Endothelial cell (in vitro differentiated cells): ENCODE measurements at places on chromosomes 12 and 14.

GRCh38 chr12:7498809-7499208 lies 4.8 kb downstream of the CD163 start:
- peaks cover 5% of the 10 kb centered on the region for H3K4me1 ChIP-seq
- H3K27ac ChIP-seq, result no peak overlapping the region
- H3K36me3 ChIP-seq, result no peaks in the 10 kb centered on the region
- H3K27me3 ChIP-seq, result no peaks in the 10 kb centered on the region
- DNase-seq, result no peak
- H3K4me3 ChIP-seq, result no peak overlapping the region

GRCh38 chr12:113226696-113227568 lies 5.7 kb downstream of the TPCN1 start:
- no peak overlapping the region for H3K4me3 ChIP-seq
- no peak overlapping the region for H3K27ac ChIP-seq
- peaks cover 4% of the 10 kb centered on the region for H3K27me3 ChIP-seq
- peaks cover 17% of the 10 kb centered on the region for H3K4me1 ChIP-seq
- DNase-seq, result no peak

- no peak overlapping the region for H3K4me3 ChIP-seq
- H3K27ac ChIP-seq, result peak overlapping the region; percentile 27
- DNase-seq, result no peak
- H3K27me3 ChIP-seq, result peaks cover 2% of the 10 kb centered on the region
Measured at GRCh38 chr12:80838024-80838658, 99.6 kb downstream of the LIN7A start.

DNA sequence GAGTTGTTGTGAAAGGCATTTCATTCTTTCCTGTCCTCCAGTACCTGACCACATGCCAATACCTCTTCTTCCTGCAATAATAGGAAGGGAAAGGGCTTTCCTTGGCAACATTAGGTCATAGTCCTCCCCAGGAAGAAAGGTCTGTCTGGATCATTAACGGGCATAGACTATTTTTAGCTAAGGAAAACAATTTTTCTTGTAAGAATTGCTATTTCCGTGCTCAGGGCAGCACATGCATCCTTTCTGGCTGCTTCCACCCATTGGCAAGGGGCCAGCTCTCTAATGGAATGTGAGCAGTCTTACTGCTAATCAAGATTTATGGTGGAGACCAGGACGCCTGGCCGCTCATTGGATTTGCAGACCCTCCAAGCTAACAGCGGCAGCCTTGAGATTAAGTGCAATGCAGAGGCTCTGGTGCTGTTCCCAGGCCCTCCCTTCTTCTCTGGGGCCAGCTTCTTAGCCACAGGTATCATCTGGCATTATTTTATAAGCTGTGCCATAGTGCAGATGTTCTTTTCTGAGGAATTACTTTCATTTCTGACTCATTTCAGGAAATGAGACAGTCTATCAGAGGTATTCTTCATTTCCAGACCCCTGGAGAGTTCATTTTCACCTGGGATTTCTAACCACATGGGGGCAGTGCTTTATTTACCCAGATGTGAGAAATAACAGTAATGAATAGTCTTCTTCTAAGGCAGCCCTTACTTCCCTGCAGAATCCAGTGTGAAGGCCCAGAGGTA lies 52.9 kb downstream of the ANO6 start:
- peaks cover 2% of the 10 kb centered on the region for H3K27me3 ChIP-seq
- H3K36me3 ChIP-seq, result peaks cover 4% of the 10 kb centered on the region
- H3K4me3 ChIP-seq, result peak overlapping the region; percentile 43
- peaks cover 38% of the 10 kb centered on the region for H3K4me1 ChIP-seq

- no peak for DNase-seq
- no peaks in the 10 kb centered on the region for H3K36me3 ChIP-seq
- peaks cover 2% of the 10 kb centered on the region for H3K27me3 ChIP-seq
- H3K27ac ChIP-seq, result no peak overlapping the region
Measured at GRCh38 chr14:71799841-71800240, 132.4 kb upstream of the RGS6 start.

- H3K27ac ChIP-seq, result no peak overlapping the region
- peaks cover 6% of the 10 kb centered on the region for H3K27me3 ChIP-seq
- peaks cover 8% of the 10 kb centered on the region for H3K36me3 ChIP-seq
- H3K4me3 ChIP-seq, result no peak overlapping the region
- H3K4me1 ChIP-seq, result no peaks in the 10 kb centered on the region
Measured at GRCh38 chr12:126156806-126157574, 1091.8 kb downstream of the AACS start.

DNA sequence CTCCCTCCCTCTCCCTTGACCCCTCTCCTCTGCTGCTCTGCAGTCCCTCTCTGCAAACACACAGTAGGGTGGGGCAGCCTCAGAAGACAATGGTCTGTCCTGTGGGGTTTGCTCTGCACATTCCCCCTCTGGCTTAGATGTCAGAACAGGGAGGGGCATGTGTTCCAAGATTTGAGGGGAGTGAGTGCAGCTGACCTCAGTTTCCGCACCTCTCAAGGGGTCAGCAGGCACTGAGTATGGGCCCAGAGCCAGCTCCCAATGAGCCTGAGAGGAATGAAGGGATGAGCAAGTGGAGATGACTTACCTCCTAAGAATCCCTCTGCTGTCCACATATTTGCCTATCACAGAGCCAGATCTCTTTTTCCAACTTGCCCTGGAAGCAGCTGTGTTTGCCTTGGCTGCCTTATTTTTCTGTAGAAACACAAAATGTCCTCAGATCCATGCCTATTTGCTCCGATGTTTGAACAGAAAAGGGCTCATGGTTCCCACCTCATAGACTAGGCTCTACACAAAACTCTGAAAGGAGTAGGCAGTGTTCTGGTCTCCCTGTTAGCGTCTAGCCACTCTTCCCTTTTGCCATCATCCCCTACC lies 111.4 kb downstream of the CRACR2A start:
- H3K27ac ChIP-seq, result no peak overlapping the region
- H3K4me1 ChIP-seq, result peaks cover 8% of the 10 kb centered on the region
- no peak for DNase-seq

DNA sequence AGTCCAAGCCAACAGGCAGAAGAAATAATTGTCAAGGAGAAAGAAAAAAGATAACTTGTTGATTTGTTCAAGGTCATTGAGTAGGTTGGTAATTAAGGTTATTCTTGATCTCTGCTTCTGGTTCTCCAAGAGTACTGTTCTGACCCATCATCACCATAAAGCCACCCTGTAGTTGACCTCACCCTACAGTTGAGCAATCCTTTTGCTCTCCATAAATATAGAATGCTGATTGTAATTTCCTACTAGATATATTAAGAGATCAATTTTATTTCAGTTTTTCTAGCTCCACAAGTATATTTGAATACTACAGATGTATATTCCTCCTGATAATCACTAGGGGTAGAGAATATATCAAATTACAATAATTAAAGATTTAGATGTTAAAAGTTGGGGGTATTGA lies 350.5 kb upstream of the PDE3A start:
- no peak for DNase-seq
- H3K4me1 ChIP-seq, result peaks cover 9% of the 10 kb centered on the region
- H3K36me3 ChIP-seq, result no peaks in the 10 kb centered on the region

DNA sequence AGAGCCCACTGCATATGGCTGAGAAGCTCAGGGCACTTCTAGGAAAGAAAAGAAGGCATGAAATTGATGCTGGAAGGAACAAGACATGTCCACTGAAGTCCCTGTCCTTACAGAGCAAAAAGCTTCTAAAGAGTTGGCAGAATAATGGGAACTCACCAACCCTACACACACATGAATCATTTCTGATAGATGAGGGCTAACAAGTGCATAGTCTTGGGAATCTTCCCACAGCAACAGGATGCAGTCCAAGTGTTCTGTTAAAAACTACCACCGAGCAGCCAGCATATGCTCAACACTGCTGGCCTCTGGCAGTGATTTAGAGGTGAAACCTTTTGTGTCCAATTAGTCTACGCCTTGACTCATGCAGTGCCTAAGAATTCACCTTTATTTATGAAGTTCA lies 44.8 kb downstream of the RHOJ start:
- peak overlapping the region; percentile 47 for H3K4me3 ChIP-seq
- H3K27ac ChIP-seq, result no peak overlapping the region
- H3K36me3 ChIP-seq, result peaks cover 44% of the 10 kb centered on the region
- H3K4me1 ChIP-seq, result peaks cover under 1% of the 10 kb centered on the region
- no peak for DNase-seq
- H3K27me3 ChIP-seq, result no peaks in the 10 kb centered on the region

DNA sequence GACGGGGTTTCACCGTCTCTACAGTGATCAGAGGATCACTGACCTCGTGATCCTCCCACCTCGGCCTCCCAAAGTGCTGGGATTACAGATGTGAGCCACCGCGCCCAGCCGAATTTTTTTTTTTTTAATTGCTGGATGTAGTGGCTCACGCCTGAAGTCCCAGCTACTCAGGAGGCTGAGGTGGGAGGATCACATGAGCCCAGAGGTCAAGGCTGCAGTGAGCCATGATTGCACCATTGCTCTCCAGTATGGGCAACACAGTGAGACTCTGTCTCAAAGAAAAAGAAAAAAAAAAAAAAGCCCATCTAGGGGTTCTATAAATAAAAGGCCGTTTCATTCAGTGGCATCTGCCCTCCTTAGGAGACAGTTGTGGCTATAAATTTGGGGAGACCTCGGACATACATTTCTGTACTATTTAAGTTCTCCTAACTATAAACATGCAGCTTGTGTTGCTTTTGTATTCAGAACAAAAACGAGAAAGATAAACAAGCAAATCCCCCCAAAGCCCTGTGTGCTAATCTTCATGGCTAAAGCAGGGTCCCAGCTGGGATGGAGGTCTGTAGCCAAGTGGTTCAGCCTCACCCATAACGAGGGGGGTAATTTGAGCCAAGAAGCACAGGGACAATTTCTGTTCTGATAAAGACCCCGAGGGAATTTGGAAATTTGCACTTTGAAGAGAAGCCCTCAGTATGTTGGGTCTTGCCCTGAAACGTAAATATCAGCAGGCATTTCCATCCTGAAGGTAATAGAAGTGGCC lies 35.0 kb upstream of the BCL7A start:
- no peaks in the 10 kb centered on the region for H3K36me3 ChIP-seq
- H3K27ac ChIP-seq, result no peak overlapping the region
- no peaks in the 10 kb centered on the region for H3K4me1 ChIP-seq
- no peak for DNase-seq

DNA sequence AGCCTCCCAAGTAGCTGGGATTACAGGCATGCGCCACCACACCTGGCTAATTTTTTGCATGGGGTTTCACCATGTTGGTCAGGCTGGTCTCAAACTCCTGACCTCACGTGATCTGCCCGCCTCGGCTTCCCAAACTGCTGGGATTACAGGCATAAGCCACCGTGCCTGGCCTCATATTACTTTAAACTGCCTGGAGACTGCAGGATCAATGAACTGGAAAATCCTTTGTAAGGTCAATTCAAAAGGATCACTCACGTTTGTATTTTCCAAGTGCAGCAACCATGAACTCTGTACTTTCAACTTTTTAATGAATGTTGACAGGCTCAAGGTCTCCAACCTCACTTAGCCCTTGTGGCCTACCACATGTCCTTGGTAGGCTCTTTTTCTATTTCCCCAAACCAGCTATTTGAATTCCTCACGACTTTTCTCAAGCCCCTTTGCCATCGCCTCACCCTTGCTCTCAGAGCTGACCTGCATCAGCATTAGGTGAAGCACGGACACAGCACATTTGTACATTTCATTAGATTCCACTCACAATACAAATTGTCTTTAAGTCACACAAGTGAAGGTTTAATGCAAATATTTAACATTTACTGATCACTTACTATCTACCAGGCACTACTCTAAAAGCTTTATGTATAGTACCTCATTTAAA lies 42.2 kb upstream of the GCH1 start:
- H3K27ac ChIP-seq, result no peak overlapping the region
- H3K36me3 ChIP-seq, result peaks cover 8% of the 10 kb centered on the region
- no peaks in the 10 kb centered on the region for H3K4me1 ChIP-seq
- no peak overlapping the region for H3K4me3 ChIP-seq
- H3K27me3 ChIP-seq, result no peaks in the 10 kb centered on the region
- no peak for DNase-seq

DNA sequence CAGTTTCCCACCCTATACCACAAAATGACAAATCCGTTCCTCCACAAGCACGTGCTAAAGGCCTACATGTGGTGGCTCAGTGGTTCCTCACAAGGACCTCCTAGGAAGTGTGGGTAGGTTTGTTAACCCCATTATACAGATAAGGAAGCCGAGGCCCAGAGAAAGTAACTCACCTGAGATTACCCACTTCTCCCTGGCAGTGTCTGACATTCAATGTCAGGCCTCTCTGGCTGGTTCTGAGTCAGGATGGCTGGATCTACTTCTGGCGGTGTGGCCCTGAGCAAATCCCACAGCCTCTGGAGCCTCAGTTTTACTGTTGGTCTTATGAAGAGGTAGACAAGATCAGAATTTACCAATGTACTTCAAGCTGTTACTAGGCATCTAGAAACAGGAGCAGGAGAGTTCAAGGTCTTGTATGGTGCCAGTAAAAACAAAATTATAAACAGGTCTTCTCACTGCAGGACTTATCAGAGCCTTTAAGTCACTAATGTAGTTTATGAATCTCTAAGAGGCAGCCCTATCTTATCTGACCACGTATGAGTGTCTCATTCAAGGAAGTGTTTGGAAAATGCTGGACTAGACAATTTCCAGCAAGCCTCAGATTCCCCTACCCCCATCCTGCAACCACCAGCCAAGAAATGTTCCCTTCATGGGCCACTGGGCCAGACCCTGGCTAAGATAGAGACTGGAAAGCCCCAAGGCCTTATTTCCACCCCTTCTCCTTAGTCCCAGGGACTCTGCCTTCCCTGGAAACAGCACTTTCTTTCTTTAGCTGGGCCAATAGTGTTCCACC lies 4.2 kb downstream of the HSPB8 start:
- peaks cover 11% of the 10 kb centered on the region for H3K4me1 ChIP-seq
- H3K36me3 ChIP-seq, result no peaks in the 10 kb centered on the region
- H3K27ac ChIP-seq, result no peak overlapping the region
- peaks cover 9% of the 10 kb centered on the region for H3K27me3 ChIP-seq
- DNase-seq, result no peak
- H3K4me3 ChIP-seq, result no peak overlapping the region

DNA sequence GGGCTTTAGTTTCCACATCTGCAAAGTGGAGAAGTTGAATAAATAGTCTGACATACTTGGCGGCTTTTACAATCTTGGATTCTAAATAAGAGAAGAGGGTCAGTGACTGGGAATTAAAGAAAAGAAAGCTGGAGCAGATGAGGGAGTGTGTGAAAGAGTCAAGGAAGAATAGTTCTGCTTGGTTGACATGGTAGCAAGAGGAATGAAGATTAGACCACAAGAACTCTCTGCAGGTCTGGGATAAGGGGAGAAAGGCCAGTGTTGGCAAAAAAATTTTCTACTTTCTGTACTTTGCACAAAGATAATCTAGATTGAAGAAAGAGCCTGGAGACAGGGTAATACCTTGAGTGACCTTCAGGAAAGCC lies 5.9 kb downstream of the ITGB7 start:
- H3K36me3 ChIP-seq, result no peaks in the 10 kb centered on the region
- no peak overlapping the region for H3K27ac ChIP-seq
- no peak for DNase-seq
- H3K4me1 ChIP-seq, result peaks cover 13% of the 10 kb centered on the region

- no peak for DNase-seq
- no peaks in the 10 kb centered on the region for H3K36me3 ChIP-seq
- H3K27ac ChIP-seq, result no peak overlapping the region
- H3K27me3 ChIP-seq, result peaks cover 6% of the 10 kb centered on the region
- peaks cover 32% of the 10 kb centered on the region for H3K4me1 ChIP-seq
Measured at GRCh38 chr12:59594943-59595500, 807 bp upstream of the SLC16A7 start.

- H3K36me3 ChIP-seq, result peaks cover 2% of the 10 kb centered on the region
- H3K27ac ChIP-seq, result no peak overlapping the region
- H3K4me1 ChIP-seq, result no peaks in the 10 kb centered on the region
- no peak overlapping the region for H3K4me3 ChIP-seq
- DNase-seq, result no peak
- H3K27me3 ChIP-seq, result peaks cover 1% of the 10 kb centered on the region
Measured at GRCh38 chr14:96920820-96921219, 123.6 kb downstream of the VRK1 start.

- no peaks in the 10 kb centered on the region for H3K27me3 ChIP-seq
- peaks cover 27% of the 10 kb centered on the region for H3K4me1 ChIP-seq
- no peak overlapping the region for H3K4me3 ChIP-seq
- H3K36me3 ChIP-seq, result no peaks in the 10 kb centered on the region
Measured at GRCh38 chr14:93317875-93318807, 14.7 kb downstream of the BTBD7 start.
